Temporal lobe (tissue), 4 donors: ENCODE measurements at places on chromosomes 6 and 20. TPM values are rescaled to one million over a fixed set of nuclear protein-coding genes. Genes with fewer than 3 reads are reported as not detected.

IL17F gene
- 0.25 TPM for total RNA-seq

SIRPB1 gene
- total RNA-seq, result not detected

SMLR1 gene
- not detected for total RNA-seq

TREML2 gene
- total RNA-seq, result under 0.01 TPM

ALDH5A1 gene
- total RNA-seq, result 17.2 TPM

MCHR2 gene
- 7.9 TPM for total RNA-seq

GJA10 gene
- not detected for total RNA-seq
